NCI-H2029 (cell line): ENCODE measurements at places on chromosomes 16 and 17.

GRCh38 chr16:55613613-55614335, 42.0 kb upstream of the SLC6A2 start:
- no peak for DNase-seq

DNA sequence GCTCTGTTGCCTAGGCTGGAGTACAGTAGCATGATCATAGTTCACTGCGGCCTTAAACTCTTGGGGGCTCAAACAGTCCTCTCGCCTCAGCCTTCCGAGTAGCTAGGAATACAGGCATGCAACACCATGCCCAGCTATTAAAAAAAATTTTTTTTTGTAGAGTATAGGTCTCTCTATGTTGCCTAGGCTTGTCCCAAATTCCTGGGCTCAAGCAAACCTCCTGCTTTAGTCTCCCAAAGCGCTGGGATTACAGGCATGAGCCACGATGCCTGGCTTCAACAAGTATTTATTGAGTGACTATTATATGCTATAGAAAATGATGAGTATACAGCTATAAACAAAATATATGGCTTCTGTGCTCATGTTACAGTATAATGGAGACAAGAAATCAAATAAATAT, 66.7 kb upstream of the C17orf78 start:
- no peak for DNase-seq

GRCh38 chr17:6660101-6660500, 8.5 kb downstream of the C17orf100 start:
- no peak for DNase-seq

DNA sequence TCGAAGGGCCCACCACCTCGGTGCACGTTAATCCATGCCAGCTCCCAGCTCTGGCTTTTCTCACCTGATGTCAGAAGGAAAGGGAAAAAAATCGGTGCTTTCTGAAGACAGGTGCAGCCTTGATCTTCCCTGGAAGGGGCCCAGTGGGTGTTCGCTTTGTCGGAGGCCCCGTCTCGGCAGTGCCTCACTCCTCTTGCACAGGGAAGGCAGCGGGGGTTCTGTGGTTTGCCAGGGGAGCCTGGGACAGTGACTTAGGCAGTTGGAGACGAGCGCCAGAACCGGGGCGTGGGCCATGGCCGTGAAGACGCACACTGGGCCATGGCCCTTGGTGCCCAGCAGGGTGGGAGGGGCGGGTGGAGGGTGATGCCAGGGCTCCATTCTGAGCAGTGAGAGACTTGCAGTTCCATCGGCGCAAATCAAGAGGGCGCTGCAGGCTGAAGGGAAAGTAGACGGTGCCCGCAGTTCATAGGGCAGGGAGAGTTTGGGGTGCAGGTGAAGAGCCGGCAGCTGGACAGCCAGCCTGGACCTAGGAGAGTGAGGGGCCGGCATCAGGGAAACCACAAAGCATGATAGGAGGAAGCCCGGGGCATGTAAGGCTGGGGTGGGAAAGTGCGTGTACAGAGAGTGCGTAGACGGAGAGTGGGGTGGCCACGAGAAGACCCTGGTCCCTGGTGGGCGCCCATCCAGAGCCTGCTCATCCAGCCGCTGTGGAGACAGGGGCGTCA, 101.3 kb upstream of the CHMP6 start:
- DNase-seq, result no peak

GRCh38 chr17:37142294-37142896, 193.6 kb downstream of the AATF start:
- no peak for DNase-seq

DNA sequence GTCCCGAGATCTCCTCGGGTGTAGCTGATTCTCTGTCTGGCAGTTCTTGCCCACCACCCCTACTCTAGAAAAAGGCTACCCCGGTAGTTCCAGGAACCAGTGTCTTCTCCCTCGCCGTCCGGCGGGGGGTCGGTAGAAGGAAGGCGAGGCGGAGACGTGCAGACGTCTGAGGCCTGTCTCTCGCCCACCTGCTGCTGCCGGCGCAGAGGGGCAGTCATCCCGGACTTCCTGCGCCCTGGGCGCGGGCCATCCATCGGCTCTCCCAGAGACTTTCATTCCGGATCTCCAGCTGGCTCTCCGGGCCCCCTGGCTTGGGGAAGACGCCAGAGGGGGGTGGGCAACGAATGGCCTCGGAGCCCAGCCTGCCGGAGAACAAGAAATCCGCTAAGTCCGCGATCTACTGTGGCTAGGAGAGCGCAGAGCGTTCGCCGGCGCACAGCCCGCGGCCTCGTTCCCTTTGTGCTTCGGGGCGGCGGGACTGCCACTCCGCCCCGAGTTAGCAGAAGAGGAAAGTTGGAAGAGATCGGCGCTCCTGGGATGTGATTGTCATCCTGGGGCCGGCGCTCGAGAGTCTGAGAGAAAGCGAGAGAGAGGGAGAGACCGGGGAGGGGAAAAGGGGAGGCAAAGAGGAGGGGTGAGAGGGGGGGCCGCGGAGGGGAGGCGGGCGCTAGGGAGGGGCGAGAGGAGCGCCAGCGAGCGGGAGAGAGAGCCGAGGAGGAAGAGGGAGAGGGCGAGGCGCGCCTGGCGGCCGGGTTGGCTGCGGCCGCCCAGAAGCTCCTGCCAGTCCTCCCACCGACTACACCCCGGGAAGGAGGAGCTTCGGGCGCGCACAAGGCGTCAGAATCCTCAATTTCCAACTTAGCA, at the start of gene IRX5:
IRX5 (plus strand) TSS at position 861 of the 864 bp plus-strand sequence. CDS start 334 bp downstream, outside the sequence.
- peak; percentile 52 for DNase-seq

DNA sequence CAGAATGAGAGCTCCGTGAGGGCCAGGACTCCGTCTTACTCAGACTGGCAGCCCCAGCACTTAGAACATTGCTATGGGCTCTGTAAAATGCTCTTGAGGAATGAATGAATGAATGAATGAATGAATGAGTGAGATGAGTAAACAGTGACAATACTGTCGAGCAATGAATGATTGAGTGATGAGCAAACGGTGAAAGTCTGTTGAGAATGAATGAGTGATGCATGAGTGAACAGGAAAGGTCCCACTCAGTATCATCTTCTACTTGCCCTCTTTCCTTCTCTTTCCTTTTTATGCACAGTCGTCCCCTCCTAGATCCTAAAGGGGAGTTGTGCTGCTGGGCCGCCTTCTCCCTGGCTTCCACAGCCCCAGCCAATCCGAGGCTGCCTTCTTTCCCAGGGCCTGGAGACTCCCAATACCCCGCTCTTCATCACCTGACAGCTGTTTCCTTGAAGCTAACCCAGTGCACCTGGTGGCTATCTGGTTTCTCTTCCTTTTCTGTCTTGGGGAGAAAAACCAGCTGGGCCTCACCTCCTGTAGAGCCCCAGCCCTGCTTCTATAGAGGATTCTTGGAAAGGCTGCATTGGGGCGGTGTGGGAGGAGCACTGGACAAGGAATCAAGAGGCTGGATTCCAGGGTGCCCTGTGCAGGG, 32.7 kb upstream of the CACNG1 start:
- DNase-seq, result no peak

DNA sequence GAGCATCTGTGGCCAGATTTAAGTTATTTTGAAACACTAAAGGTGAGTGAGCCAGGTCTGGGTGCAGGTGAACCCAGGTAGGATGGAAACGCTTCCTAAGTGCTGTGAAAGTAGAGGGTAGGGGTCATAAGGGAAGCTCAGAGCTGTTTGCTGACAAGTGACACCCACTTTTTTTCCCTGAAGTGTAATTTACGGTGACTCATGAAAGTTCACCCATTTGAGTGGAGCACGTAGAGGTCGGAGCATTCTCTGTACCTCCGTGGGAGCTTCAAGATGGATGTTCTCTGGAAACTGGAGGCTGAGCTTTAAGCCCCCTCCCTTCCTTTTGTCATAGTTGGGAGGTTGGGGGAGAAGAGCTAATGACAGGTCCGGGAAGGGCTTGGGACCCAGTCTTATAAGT, 44.3 kb downstream of the MPRIP start:
- no peak for DNase-seq

DNA sequence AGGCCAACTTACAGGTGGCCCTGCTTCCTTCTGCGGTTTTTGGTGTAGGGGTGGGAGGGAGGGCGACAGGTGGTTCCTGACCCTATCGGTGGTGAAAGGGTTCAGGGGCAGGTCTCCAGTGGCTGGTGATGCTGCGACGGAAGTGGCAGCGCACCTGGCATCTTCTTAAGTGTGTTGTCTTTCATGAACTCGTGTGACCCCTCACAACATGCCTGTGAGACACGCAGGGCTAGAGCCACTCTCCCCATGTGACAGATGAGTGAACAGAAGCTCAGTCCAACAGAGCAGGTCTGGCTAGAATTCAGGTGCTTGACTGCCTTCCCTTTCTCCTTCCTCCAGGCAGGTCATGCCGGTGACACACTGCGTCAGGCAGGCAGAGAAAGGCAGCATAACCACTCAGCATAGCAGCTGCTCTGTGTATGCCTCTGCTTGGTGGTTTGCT, 8.0 kb downstream of the TNFAIP1 start:
- peak; percentile 68 for DNase-seq

DNA sequence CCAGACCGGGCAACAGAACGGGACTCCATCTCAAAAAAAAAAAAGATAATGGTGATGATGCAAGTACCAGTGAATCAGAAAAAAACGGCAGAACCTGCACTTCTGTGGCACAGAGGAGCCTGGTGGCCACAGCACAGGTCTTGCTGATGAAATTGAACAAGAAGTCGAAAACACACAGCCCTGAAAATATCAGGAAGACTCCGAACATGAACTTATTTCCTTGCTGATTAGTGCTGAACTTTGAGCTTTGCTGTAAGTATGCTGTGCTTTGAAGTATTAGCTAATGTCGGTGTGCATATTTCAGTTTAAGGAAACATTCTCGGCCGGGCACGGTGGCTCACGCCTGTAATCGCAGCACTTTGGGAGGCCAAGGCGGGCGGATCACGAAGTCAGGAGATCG, 10.9 kb upstream of the MYO15B start:
- DNase-seq, result no peak

- DNase-seq, result no peak
Measured at GRCh38 chr16:67865318-67865717, 7.5 kb upstream of the EDC4 start.
